ENCODE measurements at places on chromosomes 3 and 15. TPM values are rescaled to one million over a fixed set of nuclear protein-coding genes. Genes with fewer than 3 reads are reported as not detected.

GRCh38 chr3:143998266-143998665, 26.6 kb downstream of the DIPK2A start:
- no peak for DNase-seq

DNA sequence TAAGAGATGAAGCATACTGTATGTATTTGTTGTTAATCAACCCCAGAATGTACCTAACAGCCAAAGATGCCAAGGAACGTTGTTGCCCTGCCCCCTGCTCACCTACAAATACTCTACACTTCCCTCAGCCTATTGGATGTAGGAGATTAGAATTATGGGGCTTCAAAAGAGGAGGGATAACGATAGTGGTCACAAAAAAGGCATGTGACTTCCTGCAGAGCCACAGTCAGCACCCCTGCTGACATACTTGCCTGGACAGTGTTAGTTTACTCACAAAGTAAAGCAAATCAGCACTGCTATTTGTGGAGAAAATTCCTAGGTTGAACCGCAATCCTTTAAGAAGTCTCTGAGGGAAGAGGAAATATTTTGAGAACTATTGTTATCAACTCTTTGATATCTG, 37.9 kb downstream of the PARP15 start:
- DNase-seq, result no peak

DNA sequence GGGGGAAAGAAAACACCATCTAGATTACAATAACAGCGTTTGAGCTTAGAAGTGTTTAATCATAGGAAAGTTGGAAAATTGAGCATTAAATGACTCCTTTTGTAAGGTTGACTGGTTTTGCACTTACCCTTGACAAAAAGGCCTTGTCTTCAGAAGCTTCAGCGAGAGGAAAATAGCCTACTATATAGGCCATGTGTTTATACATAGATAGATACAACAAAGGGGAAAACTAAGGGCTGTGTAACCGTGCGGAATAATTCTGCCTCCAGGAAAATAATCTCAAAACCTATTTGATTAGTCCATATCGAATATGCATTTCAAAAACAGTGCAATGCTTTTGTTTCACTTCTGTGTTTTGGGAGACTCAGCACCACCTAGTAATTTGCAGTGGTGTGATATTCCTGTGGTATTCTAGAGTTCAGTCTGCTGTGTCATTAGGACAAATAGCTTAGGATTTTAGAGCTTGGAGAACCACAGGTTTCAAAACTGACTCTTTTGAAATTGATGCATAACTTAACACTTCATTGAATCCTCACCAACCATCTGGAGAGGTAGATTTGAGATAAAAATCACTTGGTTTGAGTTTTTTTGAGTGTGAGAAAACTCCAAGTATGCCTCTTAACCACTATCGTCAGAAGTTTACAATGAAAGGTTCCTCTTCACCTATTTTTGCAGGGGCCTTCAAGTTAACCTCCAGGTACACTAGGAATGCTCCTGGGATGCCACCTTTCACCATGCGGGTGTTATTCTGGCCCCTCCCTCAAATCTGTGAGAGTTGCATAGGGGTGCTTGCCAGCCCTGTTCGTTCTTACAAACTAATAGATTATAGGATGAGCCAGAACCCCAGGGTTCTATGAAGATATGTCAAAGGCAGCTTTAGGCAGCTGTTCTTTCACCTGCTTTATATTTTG, 1.9 kb downstream of the ARHGAP31 start:
- DNase-seq, result no peak

DNA sequence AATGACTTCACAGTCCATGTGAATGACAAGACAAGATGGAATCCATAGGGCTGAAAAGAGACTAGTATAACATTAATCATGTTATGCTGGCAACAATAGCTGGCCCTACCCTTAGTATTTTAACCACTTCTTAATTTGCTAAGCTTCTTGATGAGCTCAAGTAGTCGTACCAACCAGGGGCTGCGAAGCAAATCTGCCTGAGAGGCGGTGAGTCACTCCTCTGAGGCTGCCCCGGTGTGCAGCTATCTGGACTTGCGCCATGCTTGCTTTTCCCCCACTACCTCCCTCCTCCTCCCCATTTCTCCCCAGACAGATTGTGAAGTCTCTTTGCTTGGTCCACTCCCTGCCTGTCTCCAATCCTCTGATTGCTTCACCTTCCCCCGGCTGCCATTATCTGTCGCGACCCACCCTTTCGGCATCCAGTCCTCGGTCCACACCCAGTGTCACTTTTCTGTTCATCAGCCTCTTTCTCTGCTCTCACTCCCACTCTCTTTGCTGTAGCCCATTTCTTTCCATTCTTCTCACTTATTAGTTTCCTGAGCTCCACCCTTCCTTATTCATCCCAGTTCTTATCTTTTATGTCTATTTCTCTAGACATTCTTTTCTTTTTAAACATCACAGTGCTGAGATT, 42.7 kb downstream of the DUT start:
- DNase-seq, result no peak

DNA sequence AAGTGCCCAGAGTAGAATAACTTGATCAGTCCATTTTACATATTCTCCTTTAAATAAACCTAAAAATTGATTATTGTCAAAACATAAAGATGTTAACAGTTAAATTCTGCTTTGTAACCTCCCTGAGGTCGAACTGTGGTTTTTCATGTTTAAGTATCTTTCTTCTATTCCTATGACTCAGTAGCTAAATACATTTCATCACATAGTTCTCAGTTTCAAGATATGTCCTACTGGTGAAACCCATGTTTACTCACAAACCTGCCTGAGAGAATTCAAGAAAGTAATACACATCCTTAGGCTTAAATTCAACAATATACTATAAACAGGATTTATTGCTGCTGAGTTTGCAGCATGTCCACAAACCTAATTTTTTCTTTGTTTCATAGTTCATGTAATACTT, 692.9 kb downstream of the ZPLD1 start:
- no peak for DNase-seq

DNA sequence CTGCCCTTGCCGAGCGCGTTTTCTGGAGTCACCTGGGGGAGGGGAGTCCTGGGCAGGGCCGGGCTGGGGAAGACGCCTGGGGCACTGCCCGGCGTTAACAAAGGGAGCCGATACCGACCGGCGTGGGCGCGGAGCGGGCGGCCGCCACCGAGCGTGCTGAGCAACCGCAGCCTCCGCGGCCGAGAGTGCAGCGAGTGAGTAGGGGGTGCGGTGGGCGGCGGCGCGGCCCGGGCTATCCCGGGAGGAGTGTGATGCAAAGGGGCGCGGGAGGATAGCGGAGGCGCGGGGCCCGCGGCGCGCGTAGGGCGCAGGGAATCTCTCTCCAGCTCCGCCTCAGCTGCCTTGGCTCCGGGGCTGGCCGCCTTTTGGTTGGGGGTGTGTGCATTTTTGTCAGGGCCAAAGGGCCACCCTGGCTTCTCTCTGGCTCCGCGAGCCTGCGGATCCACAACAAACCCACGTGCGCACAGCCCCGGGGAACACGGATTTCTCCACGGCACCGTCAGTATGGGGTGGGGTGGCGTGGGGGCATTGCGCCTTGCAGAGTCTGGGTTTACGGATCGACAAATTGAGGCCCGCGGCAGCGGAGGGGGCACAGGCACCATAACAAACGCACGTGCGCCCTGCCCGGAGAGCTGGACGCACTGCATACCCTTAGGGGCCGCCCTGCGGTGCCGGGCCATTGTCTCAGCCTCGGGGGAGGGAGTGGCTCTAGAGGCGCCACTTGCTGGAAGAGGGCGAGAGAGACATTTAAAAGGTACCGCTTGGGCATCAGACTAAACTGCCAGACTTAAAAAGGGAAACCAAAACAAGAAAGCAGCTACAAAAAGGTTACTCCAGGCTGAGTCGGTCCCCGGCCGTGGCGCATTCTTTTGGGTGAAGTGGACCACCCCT, 560 bp downstream of the ST6GAL1 start:
- DNase-seq, result peak; percentile 73

DNA sequence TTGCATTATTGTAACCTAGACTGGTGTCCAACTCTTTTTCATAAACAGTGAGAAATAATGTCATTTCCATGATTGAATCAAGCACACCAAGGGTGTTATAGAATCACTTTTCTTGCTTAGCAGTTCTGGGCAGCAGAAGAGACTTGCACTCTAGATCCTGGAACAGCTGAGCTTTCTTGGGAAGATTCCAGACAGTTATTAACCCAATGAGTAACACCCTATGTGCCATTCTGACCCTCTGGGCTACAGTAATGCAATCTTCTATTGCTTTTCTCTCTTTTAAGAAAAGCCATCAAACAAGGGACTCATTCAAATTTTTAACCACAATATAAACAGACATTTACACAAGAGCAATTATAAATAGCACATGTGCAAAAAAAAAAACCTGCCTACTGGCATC, 39.3 kb upstream of the USP3 start:
- no peak for DNase-seq

The SLC24A5 gene
- not detected for polyA plus RNA-seq

The P2RY12 gene
- not detected for polyA plus RNA-seq

The P3H2 gene
- 2.8 TPM for polyA plus RNA-seq

The ACKR4 gene
- polyA plus RNA-seq, result 0.10 TPM

The SHC4 gene
- polyA plus RNA-seq, result 1.9 TPM

The OSBPL10 gene
- 0.12 TPM for polyA plus RNA-seq

The RLBP1 gene
- polyA plus RNA-seq, result not detected

The P2RY1 gene
- polyA plus RNA-seq, result not detected

All from SK-N-SH (cell line).